CD4-positive, alpha-beta memory T cell (primary cell): ENCODE measurements at places on chromosomes 4 and X.

GRCh38 chrX:143788265-143788664, 67.7 kb upstream of the SPANXN2 start:
- no peak for DNase-seq

DNA sequence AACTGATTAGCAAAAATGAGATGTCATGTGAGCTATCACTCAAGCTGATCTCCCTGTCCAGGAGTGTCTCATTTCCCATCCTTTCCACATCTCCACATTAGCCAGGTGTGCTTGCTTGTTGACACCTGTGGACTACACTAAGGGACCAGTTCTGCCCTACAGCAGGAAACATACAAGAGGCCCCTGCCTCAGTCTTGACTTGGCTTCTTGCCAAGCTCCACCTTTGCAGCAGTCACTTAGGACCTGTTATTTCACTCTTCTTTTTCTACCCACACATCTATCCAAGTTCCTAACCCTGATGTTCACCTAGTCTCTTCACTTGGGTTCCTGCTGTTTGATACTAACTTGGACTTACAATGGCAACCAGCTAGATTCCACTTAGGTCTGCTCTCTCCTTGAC, 13.2 kb downstream of the FRMD7 start:
- no peak for DNase-seq

- DNase-seq = no peak
These were observed 35.3 kb upstream of the SPRY1 start for GRCh38 chr4:123361195-123361861.

DNA sequence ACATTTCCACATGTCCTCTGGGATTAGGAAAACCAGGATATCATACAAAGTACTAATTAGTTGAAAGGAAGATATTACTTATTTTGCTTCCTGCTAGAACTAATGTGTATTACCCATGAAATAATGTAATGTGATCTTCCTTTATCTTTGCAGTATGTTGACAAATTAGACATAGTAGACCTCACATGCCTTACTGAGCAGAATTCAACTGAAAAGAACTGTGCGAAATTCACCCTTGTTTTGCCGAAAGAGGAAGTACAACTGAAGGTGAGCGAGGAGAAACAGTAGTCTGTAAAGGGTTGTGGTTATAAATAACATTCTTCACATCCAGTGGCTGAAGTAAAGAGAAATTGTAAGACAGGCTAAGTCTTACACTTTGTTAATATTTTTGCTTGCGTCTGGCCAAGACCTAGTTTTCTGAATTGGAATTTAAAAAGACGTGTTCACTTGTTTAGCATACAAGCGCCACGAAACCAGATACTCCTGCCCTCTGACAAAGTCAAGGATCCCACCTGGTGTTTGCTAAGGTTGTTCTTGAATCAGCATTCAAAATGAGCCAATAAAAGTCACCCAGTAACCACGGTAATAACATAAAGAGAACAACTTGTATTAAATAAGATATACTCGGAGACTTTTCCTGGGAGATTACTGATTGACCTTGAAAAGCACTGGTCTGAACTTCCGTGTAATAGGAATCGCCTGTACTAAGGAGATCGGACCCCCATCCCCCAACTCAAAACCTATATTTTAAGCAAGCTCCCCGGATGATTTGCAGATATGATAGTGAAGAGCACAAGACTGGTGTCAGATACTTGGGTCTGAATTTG, 16.9 kb downstream of the STAP1 start:
- DNase-seq = no peak

- DNase-seq = no peak
These were observed 192.0 kb downstream of the SMIM20 start for GRCh38 chr4:26105815-26106699.

DNA sequence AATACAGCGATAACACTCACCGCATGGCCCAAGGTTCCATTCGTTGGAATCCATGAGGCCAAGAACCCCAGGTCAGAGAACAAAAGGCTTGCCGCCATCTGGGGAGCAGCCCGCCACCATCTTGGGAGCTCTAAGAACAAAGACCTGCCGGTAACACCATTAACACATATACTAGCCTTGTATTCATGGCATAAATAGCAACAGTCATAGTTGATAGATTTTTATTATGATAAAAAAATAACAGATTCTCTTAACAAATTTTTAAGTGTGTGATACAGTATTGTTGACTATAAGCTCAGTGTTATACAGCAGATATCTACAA, 309.4 kb downstream of the GLUD2 start:
- no peak for DNase-seq

DNA sequence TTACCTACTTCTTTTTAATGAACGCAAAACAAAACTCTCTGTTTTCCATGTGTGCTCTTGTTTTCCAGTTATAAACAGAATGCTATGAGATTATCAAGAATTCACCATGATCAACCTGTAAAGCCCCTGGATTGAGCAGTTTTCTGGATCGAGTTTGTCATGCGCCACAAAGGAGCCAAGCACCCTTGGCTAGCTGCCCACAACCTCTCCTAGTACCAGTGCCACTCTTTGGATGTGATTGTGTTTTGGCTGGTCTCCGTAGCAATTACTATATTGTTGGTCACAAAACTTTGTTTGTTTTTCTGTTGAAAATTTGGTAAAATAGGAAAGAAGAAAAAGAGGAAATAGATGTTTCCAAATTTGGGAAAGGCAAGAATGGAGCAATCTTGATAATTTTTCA, 51.1 kb downstream of the UGT2B7 start:
- no peak for DNase-seq

GRCh38 chrX:96907516-96908272, 24.0 kb downstream of the RPA4 start:
- no peak for DNase-seq

- DNase-seq = no peak
These were observed 54.2 kb downstream of the RPS3A start for GRCh38 chr4:151153585-151153984.

DNA sequence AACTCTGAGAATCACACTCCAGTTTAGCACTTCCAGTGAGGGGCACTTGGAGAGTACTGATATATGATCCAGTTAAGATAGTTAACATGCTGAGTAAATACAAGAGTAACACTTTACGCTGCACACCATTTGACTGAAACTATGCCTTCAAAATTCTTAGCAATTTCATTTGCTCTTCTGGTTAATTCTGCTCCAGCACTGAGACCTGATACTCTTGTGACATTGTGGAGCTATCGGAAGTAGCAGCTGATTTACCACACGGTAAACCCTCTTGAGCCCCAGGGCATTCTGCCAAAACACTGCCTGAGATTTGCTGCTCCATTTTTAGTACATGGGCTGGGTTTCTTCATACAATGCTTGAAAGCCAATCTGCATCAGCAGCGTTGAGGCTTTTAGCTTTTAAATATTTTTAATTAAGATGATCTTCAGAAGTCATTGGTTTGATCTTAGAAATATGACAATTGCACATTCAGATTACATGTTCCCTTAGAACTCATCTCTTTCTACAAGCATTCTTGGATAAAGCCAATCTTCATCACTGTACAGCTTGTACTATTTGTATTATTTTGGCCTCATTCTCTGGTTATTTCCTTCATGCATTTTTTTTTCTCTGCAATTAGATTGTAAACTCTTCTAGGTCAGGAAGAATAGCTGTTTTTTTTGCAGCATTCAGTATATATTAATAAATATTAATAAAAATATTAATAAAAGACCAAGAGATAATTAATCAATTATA, 67.8 kb upstream of the ETNPPL start:
- DNase-seq = no peak

GRCh38 chrX:39984191-39984956, 113.4 kb downstream of the BCOR start:
- DNase-seq = no peak

GRCh38 chr4:89279385-89279784, 28.2 kb downstream of the GPRIN3 start:
- DNase-seq = no peak

- DNase-seq = no peak
These were observed 263.1 kb downstream of the STIM2 start for GRCh38 chr4:27123769-27124124.

- no peak for DNase-seq
These were observed 6.7 kb downstream of the SPATA4 start for GRCh38 chr4:176188654-176189053.

DNA sequence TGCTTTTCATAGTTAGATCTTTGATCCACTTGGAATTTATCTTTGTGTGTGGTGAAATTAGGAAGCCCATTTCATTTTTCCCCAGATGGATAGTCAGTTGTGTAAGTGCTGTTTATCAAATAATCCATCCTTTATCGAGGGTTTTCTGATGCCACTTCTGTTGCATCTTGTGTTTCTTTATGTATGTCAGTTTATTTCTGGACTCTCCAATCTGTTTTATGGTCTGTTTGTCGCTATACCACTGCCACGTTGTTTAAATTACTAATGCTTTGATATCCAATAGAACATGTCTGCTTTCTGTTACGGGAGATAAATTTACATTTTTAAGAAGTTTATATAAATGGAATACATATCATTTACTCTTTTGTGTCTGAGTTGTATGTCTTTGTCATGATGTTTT, 21.0 kb downstream of the CD38 start:
- DNase-seq = no peak

- DNase-seq = no peak
These were observed 67.4 kb downstream of the RASGEF1B start for GRCh38 chr4:81404294-81404693.

DNA sequence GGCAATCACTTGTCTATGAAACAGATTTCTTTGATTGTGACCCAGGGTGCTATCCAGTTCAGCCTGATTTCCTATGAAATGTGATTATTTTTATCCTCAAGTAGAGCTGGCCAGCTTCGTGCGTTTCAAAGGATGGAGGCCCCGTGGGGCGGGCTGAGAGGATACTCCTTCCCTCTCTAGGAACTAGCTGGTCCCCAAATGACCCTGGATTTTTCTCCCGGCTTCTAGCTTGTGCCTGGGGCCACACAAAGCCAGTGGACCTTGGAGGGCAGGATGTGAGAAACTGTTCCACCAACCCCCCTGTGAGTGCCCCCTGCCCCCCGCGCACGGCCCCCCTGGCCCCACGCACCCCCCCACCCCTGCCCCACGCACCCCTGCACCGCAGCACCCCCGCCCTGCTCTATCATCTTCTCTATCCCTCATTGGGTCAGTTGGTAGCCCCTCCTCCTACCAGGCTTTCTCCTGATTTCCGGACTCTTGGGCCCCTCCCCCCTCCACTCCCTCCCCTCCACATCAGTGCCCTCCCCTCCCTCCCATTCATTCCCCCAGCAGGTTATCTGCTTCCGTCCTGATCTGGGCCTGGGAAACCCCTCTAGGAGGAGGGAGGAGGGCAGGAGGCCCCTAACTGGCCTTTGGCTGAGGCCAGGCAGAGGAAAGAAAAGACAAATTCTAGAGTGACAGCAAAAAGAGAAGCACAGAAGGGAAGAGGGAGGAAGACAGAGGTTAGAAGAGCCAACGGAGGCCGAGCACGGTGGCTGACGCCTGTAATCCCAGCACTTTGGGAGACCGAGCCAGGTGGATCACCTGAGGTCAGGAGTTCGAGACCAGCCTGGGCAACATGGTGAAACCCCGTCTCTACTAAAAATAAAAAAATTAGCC, 3.3 kb downstream of the XPNPEP2 start:
- DNase-seq = no peak

DNA sequence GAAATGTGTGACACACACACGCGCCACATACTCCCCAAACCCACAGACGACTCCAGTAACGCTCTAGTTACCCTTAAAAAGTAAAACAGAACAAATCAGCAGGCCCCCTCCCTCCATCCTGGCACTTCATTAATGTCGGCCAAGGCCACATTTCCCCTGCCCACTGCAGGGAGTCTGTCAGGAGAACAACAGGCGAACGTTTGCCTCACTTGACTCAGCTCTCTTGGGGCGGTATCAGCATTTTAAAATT, 671 bp upstream of the FHIP1A start:
- DNase-seq = no peak

DNA sequence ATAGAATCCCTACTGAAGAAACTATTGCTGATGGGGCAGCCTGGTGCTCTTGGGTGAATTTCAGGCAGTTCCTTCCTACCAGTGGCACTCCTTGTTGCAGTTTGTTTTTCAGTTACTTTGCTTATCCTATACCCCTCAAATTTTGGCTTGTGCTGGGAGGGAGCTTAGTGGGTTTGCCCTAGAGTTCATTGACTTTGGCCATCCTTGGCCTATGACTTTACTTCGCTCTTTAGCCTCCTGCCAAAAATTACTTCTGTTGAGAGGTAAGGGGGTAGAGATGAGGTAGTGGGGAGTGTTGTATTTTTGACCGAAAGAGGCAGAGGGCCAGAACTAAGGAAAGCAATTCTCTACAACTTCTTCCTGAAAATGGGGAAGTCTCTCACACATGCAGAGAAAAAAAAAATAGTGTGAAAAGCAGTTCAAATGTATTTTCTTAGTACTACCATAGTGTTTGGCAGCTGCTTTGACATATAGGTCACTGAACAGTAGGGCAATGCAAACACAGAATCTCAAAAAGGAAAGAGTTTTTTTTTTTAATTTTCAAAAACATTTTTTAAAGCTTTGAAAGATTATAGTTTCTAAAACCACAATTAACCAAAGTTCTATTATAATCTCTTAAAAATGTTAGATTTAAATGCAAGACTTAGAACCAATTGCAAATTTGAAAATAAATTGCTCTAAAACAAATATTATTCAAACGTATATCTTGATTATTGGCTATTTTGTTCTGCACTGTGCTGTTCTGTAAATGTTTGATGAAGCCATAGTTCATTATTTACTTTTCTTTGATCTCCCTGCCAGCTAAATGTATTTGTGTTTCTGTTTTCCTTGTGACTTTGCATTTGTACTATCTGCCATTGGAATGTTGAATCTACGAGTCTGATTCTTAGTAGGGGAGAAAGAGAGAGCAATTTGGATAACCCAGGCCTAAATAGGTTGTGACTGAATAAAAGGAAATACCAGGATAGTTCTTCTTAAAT, 73.6 kb downstream of the DCK start:
- no peak for DNase-seq

- peak; percentile 6 for DNase-seq
These were observed 40.9 kb upstream of the CPLX1 start for GRCh38 chr4:866761-867390.

- DNase-seq = no peak
These were observed 3.9 kb upstream of the ELF4 start for GRCh38 chrX:130114141-130114588.

DNA sequence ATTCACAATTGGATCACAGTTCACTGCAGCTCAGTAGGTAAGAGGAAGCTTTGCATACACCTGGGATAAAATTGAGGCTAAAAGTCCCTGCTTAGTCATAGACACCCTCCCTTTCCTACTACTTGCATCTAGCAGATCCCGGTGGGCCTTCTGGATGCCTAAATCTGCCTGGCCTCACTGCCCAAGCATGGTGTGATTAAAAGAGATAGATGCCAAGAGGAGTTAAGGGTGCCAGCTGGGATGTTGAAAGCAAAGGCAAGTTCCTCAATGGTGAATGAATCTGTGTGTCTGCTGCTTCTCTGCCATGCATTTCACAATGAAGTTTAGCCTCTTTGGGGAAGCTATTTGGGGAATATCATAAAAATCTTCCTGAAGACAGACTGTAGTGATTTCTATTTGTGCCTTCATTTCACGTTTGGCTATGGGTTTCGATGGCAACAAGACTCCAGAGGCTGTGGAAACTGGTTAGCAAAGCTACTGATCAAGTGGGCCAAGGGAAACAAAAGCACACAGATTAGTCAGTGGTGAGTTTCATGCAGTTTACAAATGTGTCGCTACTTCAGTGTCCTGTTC, 534.0 kb downstream of the ANKRD50 start:
- no peak for DNase-seq

- no peak for DNase-seq
These were observed 78.0 kb downstream of the PHOX2B start for GRCh38 chr4:41670530-41670929.

- DNase-seq = no peak
These were observed 236.6 kb upstream of the PCDH18 start for GRCh38 chr4:137768881-137769280.
